Stimulated activated CD4-positive, alpha-beta T cell treated with anti-CD3 and anti-CD28 coated beads, TNF-alpha, amount 100 ng/mL, for 1 hour (primary cell): ENCODE measurements at places on chromosomes 7 and 10.

GRCh38 chr7:77330169-77330882 lies 85.8 kb downstream of the GSAP start:
- DNase-seq, result no peak

- no peak for DNase-seq
Measured at GRCh38 chr10:70649526-70649925, 22.8 kb upstream of the ADAMTS14 start.

- DNase-seq, result no peak
Measured at GRCh38 chr10:28281726-28282315, 21.0 kb downstream of the MPP7 start.

GRCh38 chr7:55546814-55547213 lies 25.5 kb downstream of the VOPP1 start:
- no peak for DNase-seq

DNA sequence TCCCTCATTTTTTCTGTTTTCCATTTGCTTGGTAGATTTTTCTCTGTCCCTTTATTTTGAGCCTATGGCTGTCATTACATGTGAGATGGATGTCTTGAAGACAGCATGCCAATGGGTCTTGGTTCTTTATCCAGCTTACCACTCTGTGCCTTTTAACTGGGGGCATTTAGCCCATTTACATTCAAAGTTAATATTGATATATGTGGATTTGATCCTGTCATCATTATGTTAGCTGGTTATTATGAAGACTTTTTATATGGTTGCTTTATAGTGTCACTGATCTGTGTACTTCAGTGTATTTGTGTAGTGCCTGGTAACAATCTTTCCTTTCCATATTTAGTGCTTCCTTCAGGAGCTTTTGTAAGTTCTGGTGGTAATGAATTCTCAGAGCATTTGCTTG lies 89.3 kb upstream of the UNC5B start:
- DNase-seq, result no peak

DNA sequence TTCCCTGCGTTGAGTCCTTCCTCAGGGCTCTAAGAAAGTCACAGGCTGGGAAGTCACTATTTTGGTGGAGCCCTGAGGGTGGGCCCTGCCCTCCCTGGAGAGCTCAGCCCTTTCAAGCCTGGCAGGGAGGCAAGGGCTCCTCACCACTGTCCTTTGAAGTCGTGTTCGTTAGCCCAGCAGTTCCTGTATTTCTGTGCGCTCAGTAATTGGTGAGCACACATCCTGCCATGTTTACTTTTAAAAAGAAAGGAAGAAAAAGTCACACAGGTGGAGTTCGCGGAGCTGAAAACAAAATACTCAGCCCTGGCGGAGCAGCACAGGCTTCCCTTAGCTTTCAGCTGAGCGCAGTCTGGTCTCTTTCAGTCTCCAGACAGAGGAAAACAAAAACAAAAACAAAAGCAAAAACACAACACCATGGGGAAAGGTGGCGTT lies 37.1 kb downstream of the PRKCQ start:
- no peak for DNase-seq

- no peak for DNase-seq
Measured at GRCh38 chr10:8393531-8393930, 339.0 kb downstream of the GATA3 start.

GRCh38 chr10:58644311-58644710 lies 131.6 kb downstream of the BICC1 start:
- no peak for DNase-seq

GRCh38 chr7:29154076-29154475 lies 7.7 kb upstream of the CPVL start:
- DNase-seq, result no peak

DNA sequence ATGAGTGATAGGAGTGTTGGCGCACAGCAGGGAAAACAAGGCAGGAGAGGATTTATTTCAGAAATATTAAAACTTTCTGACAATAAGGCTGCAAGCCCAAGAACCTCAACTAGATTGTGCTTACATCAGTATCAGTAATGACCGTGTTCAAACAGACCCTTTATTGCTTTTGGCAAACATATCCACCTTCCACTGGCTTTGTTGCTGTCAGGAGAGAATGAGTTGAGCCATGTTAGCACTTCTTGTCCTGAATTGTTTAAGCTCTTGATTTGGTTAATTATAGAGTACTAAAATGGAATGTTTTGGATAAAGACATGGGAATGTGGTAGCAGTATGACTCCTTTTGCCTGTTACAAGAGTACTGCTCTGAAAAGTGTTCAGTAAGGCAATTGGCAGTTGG lies 3.8 kb downstream of the AHCYL2 start:
- no peak for DNase-seq

- no peak for DNase-seq
Measured at GRCh38 chr7:55481155-55481554, 91.1 kb downstream of the VOPP1 start.

- DNase-seq, result no peak
Measured at GRCh38 chr7:95960706-95961244, 188.4 kb downstream of the DYNC1I1 start.

GRCh38 chr7:135389971-135390370 lies 119.9 kb downstream of the CNOT4 start:
- no peak for DNase-seq

- DNase-seq, result no peak
Measured at GRCh38 chr10:43854007-43854406, 205.3 kb upstream of the ZNF32 start.

- DNase-seq, result no peak
Measured at GRCh38 chr7:111832174-111832573, 269.9 kb upstream of the IMMP2L start.
